IPS DF 6.9 (cell line): ENCODE measurements at places on chromosomes 4 and X.

DNA sequence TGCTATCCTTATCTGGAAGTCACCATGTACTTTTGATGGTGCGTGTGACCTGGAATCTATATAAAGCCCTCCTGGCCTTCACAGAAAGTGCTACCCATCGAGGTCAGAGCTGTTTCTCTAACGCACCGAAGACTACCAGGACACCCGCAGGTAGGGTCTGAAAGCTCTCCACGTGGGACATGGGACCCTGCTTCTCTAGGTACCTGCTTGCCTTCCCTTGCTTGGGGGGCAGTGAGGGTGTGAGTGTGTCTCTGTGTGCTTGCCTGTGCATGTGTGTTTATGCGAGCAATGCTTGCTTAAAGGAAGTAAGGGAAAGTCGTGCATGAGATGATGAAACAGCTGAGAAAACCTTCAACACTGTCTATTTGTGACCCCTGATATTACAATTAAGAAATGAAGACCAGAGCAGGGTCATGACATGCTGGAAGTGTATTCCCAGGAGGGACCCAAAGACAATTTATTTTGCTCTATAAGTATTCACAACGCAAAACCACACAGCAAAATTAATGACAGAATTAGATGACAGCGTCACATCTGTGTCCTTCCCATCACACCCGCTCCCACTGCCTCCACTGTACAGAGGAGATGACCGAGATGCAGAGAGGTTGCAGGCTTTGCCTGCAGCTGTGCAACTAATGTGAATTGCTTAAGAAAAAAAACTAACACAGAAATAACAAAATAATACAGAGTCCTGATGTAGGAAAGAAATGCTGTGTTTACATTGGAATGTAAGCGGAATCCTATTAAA is 76.4 kb upstream of the HELT start:
- no peak for DNase-seq

DNA sequence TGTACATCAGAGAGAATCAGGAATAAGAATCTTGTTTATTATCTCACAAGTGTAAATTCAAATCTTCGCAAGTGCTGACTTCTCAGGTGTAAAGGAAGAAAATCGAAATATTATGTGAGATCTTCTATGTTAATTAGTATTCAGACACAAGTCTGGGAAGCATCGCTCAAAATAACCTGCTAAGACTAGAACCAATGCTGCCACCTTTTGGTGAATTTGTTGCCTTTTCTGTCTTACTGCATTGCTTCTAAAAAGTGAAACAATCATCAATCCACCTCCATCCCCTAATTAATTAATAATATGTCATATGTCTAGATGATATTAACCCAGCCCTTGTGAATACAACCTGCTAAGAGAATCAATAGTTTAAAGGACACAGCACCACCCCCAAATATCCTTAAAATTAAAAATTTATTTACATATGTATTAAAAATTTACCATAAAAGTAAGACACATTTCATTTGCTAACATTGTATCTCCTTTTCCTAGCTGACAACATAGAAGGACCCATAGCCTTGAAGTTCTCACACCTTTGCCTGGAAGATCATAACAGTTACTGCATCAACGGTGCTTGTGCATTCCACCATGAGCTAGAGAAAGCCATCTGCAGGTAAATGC is 3.5 kb downstream of the EPGN start:
- DNase-seq, result peak; percentile 27

- DNase-seq, result no peak
These were observed 175.9 kb downstream of the ANTXR2 start for GRCh38 chr4:79897174-79897573.

- no peak for DNase-seq
These were observed 66.2 kb downstream of the PRDM5 start for GRCh38 chr4:120856294-120856693.
